BJ (cell line): ENCODE measurements at places on chromosomes 2 and 18. TPM values are rescaled to one million over a fixed set of nuclear protein-coding genes. Genes with fewer than 3 reads are reported as not detected.
A peak's percentile ranks its signal among the peaks of the same experiment; 100 is the strongest.

GRCh38 chr2:71861186-71862160 is 286.2 kb downstream of the CYP26B1 start:
- no peak for DNase-seq

KYNU gene
- 0.04 TPM in 1 of 2 replicates, not detected in the other for polyA plus RNA-seq

DNER gene
- 0.02 TPM in 2 replicates for polyA plus RNA-seq

DNA sequence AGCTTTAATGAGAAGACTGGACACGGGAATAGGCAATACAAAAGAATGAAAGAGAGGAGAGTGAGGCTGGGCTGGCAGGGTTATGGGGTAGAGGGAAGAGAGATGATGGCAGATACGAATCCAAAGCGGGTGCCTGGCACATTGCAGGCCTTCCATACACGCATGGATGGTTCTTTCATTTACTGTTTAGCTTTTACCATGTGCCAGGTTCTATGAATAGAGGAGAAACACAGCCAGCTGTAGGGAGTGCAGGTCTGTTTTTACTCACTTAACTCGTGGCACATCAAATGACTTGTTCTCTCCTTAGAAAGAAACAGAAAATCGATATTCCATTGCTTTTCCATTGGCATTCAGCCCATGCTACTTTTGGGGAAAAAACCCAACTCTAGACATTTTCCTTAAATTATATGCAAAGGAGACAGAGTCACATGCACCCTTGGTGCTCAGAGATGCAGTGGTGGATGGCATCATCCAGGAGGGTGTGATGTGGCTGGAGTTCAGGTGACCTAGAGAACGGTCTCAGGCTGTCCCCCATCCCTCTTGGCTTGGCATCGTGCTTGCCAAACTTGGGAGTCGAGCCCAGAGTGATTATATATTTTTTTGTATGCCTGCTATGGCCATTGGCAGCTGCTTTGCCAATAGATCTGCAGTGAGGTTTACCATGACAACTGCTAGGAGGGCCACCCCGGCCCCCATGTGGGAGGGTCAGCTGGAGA is 6.2 kb downstream of the LTBP1 start:
- no peak for DNase-seq

- DNase-seq = no peak
Measured at GRCh38 chr2:26173776-26174482, 1.0 kb downstream of the GAREM2 start.

- no peak for DNase-seq
Measured at GRCh38 chr18:5984245-5984644, 88.9 kb upstream of the TMEM200C start.

EDAR gene
- polyA plus RNA-seq = not detected in 2 replicates

DNA sequence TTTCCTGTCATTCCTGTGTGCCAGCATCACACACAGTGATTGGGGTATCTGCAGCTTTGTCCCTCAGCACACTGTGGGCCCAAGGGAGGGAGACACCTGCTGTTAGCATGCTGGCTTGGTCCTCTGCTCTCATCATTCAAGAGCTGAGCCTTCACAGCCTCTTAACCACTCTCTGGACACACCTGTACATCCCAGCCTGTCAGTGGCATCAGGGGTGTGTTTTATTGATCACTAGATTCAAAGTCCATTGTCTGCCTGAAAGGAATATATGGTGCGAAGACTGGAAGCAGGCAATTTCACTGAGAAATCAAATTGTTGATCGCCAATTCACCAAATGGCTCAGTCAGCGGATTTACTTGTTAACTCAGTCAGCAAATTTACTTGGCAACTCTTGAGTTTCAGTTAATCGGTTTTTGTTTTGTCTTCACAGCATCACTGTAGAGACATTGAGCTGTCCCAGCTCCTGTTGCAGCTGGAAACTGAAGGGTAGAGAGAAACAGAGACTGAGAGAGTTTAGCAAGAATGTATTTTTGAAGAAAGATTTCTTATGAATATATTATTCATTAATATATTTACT is 56.3 kb upstream of the TMEM200C start:
- no peak for DNase-seq

LTBP1 gene
- 106 and 124 TPM in 2 replicates for polyA plus RNA-seq

CNDP1 gene
- not detected in 2 replicates for polyA plus RNA-seq

DNA sequence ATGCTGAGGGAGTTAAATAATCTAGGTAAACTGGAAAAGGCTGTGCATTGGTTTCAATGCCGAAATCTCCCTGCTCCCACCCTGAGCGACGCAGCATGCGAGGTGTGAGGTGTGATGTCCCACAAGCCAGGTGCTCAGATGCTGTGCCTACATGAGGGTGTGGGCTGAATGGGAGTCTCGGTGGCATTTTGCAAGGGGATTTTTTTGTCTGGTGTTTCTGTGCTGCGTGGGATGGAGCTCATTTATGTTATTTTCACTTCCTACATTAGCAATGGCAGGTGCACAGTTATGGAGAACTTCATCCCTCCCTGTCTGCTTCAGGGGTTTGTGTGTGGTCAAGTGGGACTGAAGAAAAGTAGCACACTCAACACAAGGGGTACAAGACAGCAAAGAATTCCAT is 110.2 kb upstream of the CCDC68 start:
- DNase-seq = no peak

DNA sequence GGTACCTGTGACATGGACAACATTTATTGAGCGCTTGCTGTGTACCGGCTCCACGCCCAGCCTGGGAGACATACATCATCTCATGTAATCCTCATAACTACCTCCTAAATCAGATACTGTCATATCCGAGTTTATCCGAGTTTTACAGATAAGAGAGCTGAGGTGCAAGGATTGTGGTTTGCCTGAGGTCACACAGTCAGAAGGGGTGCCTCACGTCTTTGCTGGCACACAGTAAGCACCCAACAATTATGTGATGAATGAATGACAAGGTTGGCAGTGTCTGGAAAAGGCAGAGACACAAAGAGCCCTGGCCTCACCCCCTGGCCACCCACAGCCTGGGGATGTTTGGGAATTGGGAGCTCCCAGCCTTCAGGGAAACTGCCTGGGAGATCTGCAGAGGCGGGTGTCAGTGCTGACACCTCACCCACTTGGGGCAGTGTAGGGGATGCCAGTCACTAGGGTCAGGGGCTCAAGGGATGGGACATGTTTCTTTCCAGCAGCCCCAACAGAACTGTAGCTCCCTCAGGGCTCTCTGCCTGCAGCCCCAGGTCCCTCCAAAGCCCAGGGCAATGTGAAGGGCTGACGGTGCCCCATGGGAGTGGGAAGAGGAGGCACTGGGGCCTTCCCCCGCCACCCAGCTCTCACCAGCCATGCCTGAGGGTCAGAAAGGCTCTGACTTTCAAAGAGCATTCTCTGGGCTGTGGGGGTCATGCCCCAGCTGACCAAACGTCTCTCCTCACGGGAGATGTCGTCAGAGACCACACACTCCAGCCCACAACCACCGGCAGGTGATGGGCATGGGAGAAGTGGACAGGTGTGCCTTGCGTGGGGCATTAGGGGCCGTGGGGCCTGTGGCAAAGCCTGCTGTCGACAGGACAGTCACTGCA is 157.5 kb downstream of the ZFP36L2 start:
- no peak for DNase-seq

- no peak for DNase-seq
Measured at GRCh38 chr2:67075530-67076238, 321.4 kb upstream of the ETAA1 start.

DNA sequence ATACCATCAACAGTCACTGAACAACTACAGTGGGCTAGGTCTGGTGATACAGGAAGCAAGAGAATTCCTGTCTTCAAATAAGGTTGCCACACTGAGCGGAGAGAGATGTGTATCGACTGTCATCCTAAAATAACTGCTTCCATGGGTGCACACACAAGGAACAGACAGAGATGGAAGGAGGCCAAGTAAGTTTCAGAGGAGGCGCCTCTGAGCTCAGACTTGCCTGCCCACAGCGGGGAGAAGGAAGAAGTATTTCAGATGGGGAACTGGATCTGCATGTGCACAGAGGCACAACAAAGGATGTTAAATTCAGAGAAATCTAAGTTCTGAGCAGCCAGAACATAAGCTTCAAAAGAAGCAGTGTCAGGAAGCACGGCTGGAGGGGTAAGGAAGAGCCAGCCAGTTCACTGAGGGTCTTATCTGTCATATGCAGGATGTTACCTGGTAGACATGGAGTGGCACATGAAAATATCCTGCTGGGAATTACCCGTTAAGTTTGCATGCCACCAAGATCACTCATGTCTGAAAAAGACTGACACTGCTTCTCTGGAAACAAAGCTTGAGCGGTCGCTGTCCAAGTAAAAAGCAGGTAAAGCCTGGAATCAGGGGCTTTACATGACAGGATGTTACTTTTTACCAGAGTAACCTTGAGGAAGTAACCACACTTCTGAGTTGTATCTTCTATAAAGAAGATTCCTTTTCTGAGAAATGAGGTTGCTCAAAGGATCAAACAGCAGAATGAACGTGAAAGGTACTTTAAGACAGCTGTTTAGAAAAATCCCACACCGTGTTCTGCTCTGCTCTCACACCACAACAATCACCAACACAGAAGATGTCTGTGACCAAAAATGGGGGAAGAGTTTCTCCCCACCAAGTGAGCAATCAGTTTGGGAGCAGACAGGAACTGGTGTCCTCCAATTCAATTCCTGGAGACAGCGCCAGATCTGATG is 260.2 kb downstream of the NBAS start:
- no peak for DNase-seq

FER1L5 gene
- 0.07 and 0.09 TPM in 2 replicates for polyA plus RNA-seq

TTN gene
- polyA plus RNA-seq = not detected in 2 replicates

DNA sequence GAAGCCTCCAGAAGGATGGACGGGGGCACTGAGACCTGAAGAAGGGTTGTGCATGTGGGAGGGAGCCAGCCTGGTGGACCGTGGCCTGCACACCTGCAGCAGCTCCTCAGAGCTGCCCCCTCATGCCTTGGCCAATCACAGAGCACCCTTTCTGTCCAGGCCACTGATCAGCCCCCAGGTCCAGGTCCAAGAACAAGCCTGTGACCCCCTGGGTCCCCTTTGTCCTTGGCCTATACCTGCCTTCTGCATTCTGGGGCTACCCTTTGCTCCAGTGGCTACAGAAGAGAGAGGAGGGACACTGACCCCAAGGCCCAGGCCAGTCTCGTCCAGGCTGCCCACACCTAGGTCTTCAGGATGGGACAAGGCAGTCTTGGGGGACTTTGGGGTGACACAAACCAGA is 62.2 kb downstream of the AGAP1 start:
- no peak for DNase-seq

DNA sequence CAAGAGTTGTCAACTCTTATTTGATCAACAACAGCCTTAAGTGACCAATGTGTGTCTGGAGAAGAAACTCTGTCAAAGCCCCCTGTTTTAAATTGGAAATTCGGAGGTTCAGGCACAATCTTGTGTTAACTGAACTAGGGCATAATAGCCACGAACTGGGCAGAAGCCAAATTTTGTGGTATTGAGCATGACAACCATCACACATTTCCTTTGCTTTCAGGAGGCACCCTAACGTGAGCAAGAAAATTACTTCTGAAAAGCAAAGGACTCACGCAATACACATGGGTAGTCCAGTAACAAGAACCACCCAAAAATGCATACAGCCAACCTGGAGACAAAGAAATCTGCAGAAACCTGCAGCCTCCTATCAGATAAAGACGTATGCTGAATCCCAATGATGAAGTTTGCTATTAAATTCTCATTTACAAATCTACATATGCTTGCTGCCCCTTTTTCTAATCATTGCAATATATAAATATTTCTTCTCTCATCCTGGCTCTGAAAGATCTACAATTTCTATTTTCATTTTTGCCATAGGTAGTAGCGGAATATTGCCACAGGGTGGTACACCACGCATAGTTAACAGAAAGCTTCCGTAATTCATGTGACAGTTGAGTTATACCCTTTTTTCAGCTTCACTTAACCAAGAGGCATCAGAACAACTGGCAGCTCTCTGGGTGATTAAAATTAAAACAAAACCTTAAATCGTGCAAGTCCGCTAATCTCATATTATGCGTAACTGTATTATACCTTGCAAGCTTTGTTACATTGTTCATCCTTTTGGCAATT is 495.8 kb downstream of the NRXN1 start:
- DNase-seq = no peak

DNA sequence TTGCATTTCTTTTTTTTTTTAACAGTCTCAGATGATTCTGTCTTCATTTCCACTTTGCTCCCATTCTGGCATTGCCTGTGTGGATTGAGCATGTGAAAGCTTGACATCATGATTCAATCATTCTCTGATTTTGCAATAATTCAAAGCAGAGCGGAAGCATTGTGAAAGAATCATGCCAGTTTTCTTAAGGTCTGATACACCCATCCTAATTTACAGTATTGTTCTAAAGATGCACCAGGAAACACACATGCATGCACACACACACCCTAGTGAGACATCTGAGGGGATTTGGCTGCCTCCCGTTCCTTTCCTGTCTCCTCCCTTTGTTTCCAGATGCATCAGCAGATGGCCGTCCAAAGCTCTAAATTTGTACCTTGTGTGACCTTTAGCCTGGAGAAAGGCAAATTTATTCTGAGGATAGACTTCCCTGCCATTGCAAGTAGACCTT is 97.3 kb downstream of the FMNL2 start:
- DNase-seq = peak; percentile 44
